ENCODE measurements at places on chromosomes 4 and X.

- H3K4me1 ChIP-seq, result no peaks in the 10 kb centered on the region
- no peak overlapping the region for H3K4me3 ChIP-seq
- H3K27ac ChIP-seq, result no peak overlapping the region
- peaks cover 5% of the 10 kb centered on the region for H3K27me3 ChIP-seq
- no peak for DNase-seq
Measured at GRCh38 chr4:187996502-187997177, 1.1 kb downstream of the ZFP42 start.

DNA sequence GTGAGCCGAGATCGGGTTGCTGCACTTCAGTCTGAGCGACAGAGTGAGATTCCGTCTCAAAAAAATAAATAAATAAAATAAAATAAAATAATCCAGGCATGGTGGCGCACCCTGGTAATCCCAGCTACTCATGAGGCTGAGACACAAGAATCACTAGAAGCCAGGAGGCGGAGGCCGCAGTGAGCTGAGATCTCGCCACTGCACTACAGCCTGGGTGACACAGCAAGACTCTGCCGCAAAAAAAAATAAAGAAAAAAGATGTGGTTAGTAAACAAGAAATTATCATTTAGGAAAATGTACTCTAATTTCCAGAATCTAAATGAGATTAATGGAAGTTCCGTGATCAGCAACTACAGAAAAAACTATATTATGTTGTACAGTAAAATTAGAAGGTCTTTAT is 14.5 kb upstream of the LRBA start:
- H3K4me3 ChIP-seq, result no peak overlapping the region
- no peak for DNase-seq
- H3K27ac ChIP-seq, result no peak overlapping the region
- no peaks in the 10 kb centered on the region for H3K27me3 ChIP-seq

GRCh38 chr4:115629270-115629669 is 515.9 kb upstream of the NDST4 start:
- no peak for DNase-seq
- no peak overlapping the region for H3K4me3 ChIP-seq
- no peaks in the 10 kb centered on the region for H3K4me1 ChIP-seq
- H3K36me3 ChIP-seq, result no peaks in the 10 kb centered on the region
- H3K27me3 ChIP-seq, result no peaks in the 10 kb centered on the region
- H3K27ac ChIP-seq, result no peak overlapping the region

GRCh38 chr4:150007512-150007911 is 70.7 kb upstream of the DCLK2 start:
- H3K27ac ChIP-seq, result no peak overlapping the region
- H3K4me1 ChIP-seq, result no peaks in the 10 kb centered on the region
- H3K4me3 ChIP-seq, result no peak overlapping the region
- H3K36me3 ChIP-seq, result no peaks in the 10 kb centered on the region
- DNase-seq, result no peak
- H3K27me3 ChIP-seq, result no peaks in the 10 kb centered on the region

Data from breast epithelium (tissue), 4 donors.